ENCODE measurements at places on chromosomes 12 and 14.

GRCh38 chr12:8603286-8603685, 9.4 kb downstream of the AICDA start:
- no peak for DNase-seq

GRCh38 chr12:26360062-26360461, 164.7 kb downstream of the SSPN start:
- DNase-seq, result no peak

DNA sequence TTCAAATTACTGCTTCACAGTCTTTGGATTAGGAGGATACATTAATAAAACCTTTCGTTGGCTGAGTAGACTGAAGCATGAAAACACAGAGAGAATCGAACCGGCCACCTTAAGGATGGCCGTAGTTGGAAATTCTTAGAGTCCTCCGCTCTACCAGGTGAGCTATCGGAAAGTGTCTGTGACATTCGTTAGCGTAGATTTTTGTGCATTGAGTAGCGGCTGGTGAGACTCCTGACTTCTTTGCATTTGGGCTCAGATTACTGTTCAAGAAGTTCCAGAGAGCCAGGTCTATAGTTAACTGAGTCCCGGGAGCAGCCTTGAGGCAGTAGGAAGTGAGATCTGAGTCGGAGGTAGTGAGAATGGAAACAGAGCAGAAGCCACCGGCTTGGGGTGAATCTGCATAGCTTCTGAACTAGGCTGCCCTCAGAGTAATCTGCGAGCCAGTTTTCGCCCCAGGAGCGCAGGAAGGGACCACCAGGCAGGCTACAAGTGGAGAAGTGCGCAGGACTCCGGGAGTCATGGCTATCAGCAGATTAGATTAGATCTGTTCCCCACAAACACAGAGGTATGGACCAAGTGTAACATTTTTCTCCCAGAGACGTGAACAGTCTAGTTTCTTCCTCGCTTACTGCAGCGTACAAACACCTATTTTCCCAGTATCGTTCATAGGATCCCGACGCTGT, 11.0 kb downstream of the OR6S1 start:
- DNase-seq, result no peak

- no peak for DNase-seq
Measured at GRCh38 chr14:57491640-57492039, 2.0 kb downstream of the CCDC198 start.

DNA sequence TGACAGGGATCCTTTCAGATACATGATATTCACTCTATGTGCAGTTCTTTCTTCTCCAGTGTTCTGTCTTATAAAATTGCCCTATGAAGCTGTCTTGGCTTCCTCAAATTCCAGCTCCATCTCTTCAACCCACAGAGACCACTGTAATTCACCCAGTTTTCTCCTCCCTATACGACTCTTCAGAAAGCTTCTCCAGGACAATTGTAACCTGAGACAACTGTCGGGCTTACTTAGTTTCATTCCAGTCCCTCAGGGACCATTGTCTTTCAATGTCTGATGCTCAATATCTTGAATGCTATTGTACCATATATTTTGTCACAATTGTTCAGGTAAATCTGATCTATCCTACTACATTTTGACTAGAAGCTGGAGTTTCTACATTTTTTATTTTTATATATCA, 345.3 kb downstream of the RPL10L start:
- DNase-seq, result no peak

DNA sequence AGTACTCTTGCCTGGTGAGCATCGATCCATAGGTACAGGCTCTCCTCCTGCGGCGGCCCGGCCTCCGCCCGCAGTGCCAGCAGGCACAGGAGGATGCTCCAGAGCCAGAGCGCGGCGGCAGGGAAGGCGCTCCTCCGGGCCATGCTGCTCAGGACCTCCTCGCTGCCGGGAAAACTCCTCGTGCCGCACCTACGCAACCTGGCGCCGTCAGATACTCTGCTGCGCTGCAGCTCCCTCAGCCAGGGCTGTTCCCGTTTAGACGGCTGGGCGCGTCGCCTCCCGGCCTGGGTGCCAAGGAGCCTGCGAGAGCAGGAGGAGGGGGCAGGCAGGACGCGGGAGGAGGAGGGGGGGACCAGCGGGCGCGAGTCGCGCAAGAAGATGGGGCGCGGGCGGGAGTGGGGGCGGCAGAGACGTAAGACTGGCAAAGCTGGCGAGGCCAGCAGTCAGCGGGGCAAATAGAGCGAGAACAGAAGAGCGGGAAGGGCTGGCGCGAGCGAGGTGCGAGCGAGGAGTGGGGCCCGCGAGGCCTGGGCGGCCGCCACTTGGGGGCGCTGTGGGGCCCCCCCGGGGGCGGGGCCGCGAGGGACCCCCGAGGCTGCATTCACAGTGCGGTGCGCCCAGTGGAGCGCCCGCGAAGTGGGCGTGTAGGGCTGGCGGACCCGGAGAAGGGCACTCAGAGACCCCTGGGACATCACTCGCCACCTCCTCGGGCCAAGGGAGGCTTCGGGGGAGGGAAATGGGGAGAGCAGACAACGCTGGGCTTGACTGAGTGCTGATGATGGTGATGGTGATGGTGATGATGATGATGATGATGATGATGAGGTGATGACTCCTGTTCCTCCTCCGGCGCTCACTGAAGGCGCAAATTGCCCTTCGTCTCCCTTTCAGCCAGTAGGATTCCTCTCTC, at the start of gene WIF1:
Gene WIF1, minus strand, starts transcription at position 257 of the 907 bp plus-strand sequence. Its CDS starts 114 bp downstream, at position 143.
- peak; percentile 21 for DNase-seq

GRCh38 chr12:17370621-17371020, 719.4 kb downstream of the RERGL start:
- no peak for DNase-seq

- DNase-seq, result no peak
Measured at GRCh38 chr14:19823178-19823577, 19.6 kb downstream of the OR4N2 start.

DNA sequence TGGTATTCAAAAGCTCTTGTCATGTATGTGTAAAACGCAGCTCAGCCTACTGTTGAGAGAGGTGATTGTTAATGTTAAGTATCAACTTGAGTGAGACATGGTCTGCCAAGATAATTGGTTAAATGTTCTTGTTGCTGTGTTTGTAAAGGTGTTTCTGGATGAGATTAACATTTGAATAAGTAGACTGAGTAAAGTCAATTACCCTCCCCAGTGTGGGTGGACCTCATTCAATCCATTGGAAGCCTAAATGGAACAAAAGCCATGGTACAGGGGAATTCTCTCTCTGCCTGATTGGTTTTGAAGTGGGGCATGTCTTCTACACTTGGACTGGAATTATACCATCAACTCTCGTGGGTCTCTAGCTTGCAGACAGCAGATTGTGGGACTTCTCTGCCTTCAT, 63.8 kb upstream of the RERGL start:
- DNase-seq, result no peak

- no peak for DNase-seq
Measured at GRCh38 chr12:94795520-94795919, 145.2 kb upstream of the TMCC3 start.

DNA sequence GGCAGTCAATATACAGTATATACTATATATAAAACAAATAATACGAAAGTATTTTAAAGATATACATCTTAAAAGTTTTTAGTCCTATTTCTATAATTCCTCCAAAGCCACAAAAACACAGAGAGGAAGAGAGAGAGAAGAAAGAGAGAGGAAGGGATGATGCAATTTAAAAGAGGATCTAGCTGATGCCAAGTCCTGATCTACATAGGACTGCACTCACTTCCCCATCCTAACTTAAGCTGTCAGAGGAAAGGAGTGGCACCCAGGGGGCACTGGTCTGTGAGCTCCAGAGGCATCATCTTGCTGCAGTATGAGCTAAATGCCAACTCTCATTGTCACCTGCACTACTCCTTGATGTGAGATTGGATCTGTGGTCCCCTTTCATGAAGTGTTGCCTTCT, 95.8 kb downstream of the C12orf42 start:
- DNase-seq, result no peak

DNA sequence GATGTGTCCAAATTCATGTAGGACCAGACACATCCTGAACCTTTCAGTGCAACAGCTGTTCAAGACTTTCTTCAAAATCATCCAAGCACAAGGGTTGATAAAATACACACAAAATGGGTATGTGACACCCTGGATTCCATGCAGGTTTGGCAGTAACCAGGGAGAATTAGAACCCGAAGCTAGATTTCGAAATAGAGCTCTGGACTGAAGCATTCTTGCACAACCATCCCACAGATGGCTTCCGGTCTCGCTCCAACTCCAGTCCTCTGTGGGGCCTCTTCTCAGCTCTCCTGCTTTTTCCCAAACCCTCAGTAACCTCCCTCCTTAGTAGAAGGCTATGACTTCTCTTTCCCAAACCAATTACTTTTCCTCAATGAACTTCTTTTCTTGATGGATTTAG, 171.3 kb downstream of the TTC7B start:
- DNase-seq, result no peak

DNA sequence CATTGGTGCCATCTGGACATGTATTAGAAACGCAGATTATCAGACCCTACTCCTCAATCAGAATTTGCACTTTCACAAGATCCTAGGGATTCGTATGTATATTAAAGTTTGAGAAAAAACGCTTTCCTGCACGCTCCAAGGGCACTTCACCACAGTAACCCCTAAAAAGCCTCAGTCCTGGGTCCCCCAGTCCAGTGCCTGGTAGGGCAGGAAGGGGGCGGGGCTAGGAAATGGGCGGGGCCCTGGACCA, 369 bp downstream of the DEPDC4 start:
- peak; percentile 90 for DNase-seq

DNA sequence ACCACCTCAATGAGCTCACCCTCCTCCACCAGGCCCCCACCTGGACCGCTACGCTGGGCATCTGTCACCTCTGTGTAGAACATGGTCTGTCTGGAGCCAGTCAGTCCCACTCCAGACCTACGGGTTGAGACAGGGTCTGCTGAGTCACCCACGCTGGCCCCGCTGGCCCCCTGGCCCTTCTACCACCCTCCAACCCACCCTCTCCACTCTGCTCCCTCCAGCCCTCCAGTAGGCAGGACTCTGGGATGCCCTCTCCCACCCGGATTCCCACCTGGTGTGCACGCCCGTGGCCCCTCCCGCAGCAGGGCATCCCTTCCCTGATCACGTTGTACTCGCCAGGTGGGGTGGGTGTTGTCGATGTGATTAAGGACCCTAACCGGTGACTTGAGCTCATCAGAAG, 4.6 kb upstream of the JAG2 start:
- DNase-seq, result no peak

- no peak for DNase-seq
Measured at GRCh38 chr12:51960890-51961289, 9.4 kb downstream of the ACVR1B start.

DNA sequence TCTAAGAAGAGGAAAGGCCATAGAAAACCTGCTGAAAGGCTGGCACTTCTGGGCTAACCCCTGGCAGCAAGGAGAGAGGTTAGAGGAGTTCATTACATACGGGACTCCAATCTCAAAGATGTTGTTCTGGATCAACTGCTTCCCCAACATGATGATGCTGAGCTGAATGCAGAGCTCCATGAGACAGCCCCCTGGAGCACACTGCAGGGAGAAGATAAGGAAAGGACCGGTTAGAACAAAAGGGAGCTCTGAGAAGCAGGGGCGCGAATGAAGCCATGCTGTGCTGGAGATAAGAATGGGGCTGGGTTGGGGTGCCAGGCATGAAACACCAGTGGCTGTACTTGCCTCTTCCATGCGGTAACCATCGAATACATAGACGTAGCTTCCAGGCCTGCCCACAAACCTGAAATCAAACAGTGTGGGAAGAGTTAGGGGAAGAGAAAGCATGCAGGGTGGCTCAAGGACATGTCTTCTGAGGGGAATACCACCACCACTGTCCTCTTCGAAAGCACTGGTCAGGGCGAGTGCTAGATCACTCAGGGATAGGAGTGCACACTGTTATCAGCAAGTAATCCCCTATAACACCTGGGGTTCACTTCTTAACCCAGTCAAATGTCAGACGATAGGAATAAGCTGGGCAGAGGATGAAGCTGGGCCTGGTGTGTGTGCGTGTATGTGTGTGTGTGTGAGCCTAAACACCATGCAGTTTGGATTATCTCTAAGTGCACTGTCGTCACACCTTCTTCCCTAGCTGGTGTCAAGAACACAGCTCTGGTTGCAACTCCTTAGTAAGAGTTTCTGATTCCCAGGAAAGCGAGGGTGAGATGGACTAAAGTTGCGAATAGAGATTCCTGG, 180.9 kb downstream of the NTF3 start:
- DNase-seq, result no peak

DNA sequence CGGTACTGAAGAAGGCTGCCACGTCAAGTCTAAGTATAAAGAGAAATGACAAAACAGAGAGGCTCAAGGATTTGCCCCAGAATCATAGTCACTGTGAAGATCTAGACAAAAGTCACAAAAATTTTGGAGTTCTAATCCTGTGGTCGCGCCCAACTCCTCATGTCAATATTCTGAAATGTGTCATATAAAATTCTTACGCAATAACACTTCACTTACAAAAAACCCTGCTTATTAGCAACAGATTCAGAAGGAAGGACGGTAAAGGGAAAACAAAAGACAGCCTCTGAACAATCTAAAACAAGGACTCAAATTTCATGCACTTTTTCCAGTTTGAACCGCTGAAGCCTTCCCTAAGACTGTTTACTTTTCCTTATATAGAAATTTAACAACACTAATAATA, 94.7 kb downstream of the TSPAN8 start:
- no peak for DNase-seq

DNA sequence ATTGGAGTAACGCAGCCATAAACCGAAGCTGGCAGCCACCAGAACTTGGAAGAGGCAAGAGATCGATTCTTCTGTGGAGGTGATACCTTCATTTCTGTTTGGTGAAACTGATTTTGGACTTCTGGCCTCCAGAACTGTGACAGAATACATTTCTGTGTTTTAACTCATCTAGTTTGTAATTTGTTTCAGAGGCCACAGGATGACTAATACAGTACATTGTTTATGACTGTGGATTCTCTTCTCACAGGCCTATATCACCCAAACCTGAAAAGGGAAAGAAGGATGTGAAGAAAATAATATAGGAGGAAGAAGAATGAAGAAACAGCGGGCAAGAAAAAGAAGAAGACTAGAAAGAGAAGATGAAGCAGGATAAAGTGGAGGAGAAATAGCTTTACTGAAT, 263.8 kb upstream of the DIO2 start:
- DNase-seq, result no peak

DNA sequence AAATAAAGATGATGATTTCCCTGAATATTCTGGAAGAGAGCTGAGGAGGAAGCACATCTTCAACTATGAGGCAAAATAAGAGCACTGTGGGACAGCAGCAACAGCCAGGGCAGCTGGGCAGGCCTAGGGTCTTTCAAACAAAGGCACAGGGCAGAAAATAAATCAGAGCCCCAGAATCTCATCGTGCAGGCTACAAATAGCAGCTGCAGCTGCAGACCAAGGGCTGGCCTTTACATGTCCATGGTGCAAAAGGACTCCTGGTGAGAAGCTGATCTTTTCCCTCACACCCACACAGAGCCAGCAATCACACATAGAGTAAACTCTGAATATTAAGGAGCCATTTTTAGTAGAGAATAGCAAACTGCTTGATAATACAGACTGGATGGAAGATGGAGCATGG, 13.6 kb upstream of the MYBPC1 start:
- no peak for DNase-seq

- no peak for DNase-seq
Measured at GRCh38 chr12:2082321-2082720, 29.5 kb downstream of the CACNA1C start.

DNA sequence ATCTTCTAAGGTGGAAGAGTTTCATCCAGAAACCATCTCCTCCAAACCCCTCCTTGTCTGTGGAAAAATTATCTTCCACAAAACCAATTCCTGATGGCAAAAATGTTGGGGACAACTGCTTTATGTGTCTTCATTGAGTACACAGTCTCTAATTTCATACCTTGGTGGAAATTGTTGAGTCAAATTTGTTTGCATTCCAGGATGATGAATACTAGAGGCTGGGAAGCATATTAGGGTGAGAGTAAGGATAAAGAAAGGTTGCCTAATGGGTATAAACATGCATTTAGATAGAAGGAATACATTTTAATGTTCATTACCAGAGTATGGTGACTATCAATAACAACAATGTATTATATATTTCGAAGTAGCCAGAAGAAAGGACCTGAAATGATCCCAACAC, 98.2 kb downstream of the C12orf42 start:
- no peak for DNase-seq
